ENCODE measurements at places on chromosomes 12 and 14. TPM values are rescaled to one million over a fixed set of nuclear protein-coding genes. Genes with fewer than 3 reads are reported as not detected.

The CCDC196 gene
- total RNA-seq, result not detected

The NPAS3 gene
- not detected for total RNA-seq

DNA sequence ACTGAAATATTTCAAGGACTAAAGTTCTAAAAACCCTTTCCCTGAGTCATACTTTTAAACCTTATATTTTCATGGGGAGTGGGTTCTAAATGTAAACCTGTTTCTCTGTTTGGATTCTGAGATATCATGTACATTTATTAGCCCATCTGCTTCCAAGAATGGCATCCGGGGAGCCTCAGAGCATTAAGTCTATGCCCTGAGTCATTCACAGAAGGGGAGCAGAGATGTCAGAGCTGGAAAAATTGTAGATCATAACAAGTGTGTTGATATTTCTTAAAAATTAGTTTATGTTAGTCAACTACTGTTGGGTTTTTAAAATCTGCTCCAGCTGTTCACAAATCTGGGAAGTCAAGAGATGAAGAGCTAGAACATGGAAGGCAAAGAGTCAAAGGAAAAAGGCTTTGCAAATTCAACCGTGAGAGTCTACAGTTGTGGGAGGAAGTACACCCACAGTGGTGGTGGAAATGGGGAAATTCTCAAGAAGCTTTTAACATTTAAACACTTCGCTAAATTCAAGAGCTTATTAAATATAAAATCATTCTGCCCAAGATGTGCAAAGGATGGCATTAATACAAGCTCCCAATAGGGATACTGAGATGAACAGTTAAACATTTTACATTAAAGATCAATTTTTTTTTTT lies 70.5 kb upstream of the FLRT2 start:
- DNase-seq, result no peak
- no peaks in the 10 kb centered on the region for H3K36me3 ChIP-seq
- H3K4me3 ChIP-seq, result no peak overlapping the region
- H3K4me1 ChIP-seq, result no peaks in the 10 kb centered on the region

The MIP gene
- not detected for total RNA-seq

DNA sequence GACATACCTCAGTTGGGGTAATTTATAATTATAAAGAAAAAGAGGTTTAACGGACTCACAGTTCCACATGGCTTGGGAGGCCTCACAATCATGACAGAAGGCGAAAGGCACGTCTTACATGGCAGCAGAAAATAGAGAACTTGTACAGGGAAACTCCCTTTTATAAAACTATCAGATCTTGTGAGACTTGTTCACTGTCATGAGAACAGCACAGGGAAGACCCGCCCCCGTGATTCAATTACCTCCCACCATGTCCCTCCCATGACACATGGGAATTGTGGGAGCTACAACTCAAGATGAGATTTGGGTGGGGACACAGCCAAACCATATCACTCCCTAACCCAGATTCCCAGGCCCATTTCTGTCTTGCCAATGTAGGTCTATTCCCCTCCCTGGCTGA lies 22.1 kb downstream of the MYO1H start:
- H3K27me3 ChIP-seq, result peaks cover 5% of the 10 kb centered on the region
- no peak overlapping the region for H3K27ac ChIP-seq
- no peaks in the 10 kb centered on the region for H3K4me1 ChIP-seq
- no peaks in the 10 kb centered on the region for H3K36me3 ChIP-seq

GRCh38 chr14:74502236-74503019 lies 8.9 kb downstream of the ISCA2 start:
- H3K4me3 ChIP-seq, result no peak overlapping the region
- peaks cover 18% of the 10 kb centered on the region for H3K4me1 ChIP-seq
- no peak overlapping the region for H3K27ac ChIP-seq
- H3K36me3 ChIP-seq, result no peaks in the 10 kb centered on the region
- DNase-seq, result no peak

The PRKAG1 gene
- 60.0 TPM for total RNA-seq

- no peaks in the 10 kb centered on the region for H3K27me3 ChIP-seq
- H3K27ac ChIP-seq, result no peak overlapping the region
- no peaks in the 10 kb centered on the region for H3K4me1 ChIP-seq
- H3K4me3 ChIP-seq, result no peak overlapping the region
These were observed 1098.7 kb downstream of the BCL11B start for GRCh38 chr14:98173305-98173704.

DNA sequence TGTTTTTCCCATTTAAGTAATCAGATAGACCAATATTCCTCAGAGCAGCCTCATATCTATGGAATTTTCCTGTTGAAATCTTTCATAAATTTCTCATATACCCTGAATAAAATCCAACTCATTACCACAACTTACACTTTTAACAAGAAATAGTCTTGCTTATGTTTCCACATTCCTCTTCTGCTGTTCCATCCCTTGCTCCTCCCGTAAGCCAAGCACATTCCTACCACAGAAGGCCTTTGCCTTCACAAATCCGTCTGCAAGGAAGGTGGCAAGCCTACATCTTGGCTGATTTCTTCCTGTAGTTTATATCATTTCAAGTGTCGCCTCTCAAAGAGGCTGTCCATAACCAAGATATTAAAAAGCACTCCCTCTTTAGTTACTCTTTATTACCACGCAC lies 127.7 kb downstream of the C12orf50 start:
- no peak for DNase-seq
- H3K4me1 ChIP-seq, result no peaks in the 10 kb centered on the region
- no peaks in the 10 kb centered on the region for H3K27me3 ChIP-seq
- no peak overlapping the region for H3K27ac ChIP-seq

DNA sequence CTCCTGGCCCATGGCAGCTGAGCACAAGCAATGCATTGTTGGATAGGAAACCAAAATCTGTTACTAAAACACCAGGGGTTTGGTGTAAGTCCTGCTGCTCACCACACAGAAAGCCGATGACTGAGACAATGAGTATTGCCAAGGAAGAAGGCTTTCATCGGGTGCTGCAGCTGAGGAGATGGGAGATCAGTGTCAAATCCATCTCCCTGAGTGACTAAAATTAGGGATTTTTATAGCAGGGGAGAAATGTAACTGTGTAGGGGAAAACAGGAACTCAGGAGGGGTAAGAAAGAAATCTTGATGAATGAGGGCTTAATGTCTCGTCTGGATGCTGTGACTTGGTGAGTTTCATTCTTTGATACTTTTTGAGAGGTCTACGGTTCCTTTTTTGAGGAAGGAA lies 97.9 kb downstream of the KCNMB4 start:
- H3K4me1 ChIP-seq, result peaks cover 3% of the 10 kb centered on the region
- no peak overlapping the region for H3K4me3 ChIP-seq
- no peak for DNase-seq
- no peaks in the 10 kb centered on the region for H3K27me3 ChIP-seq
- no peak overlapping the region for H3K27ac ChIP-seq

Data from B cell (primary cell).